ENCODE measurements at places on chromosomes 16 and 17. TPM values are rescaled to one million over a fixed set of nuclear protein-coding genes. Genes with fewer than 3 reads are reported as not detected.

- H3K27me3 ChIP-seq = no peaks in the 10 kb centered on the region
- no peak overlapping the region for H3K27ac ChIP-seq
- H3K4me1 ChIP-seq = no peaks in the 10 kb centered on the region
- no peak overlapping the region for H3K4me3 ChIP-seq
- no peaks in the 10 kb centered on the region for H3K36me3 ChIP-seq
Measured at GRCh38 chr17:79721993-79722671, 8.6 kb upstream of the ENPP7 start.

- no peak for DNase-seq
- peak overlapping the region; percentile 82 for H3K27ac ChIP-seq
- peaks cover 64% of the 10 kb centered on the region for H3K4me1 ChIP-seq
- H3K36me3 ChIP-seq = no peaks in the 10 kb centered on the region
- no peaks in the 10 kb centered on the region for H3K27me3 ChIP-seq
Measured at GRCh38 chr16:51405361-51405760, 254.3 kb upstream of the SALL1 start.

Gene QRICH2
- 2.2 TPM for total RNA-seq

DNA sequence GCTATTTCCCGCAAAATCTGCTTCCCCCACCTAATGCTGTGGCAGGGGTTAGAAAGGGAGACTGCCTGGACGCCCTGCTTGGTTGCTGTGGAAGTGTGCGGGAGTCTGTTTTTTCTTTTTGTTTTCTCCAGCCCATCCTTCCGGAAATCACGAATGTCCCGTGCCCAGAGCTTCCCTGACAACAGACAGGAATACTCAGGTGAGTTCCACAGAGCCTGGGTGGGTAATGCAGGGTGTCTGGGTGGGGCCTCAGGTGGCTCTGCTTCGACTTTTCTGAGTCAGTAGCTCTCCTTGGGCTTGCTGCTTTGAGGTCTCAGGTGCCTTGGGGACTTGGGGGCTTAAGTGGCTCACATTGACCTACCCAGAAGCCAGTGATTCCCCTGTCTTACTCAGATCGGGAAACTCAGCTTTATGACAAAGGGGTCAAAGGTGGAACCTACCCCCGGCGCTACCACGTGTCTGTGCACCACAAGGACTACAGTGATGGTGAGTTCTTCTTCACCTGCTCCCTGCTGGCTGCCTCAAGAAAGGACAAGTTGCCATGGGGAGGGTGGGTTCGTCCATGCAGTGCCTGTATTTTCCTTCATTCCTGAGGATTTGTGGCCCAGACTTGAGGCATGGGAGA is 11.4 kb downstream of the LIMD2 start:
- H3K36me3 ChIP-seq = no peaks in the 10 kb centered on the region
- no peak overlapping the region for H3K27ac ChIP-seq
- no peak overlapping the region for H3K4me3 ChIP-seq

DNA sequence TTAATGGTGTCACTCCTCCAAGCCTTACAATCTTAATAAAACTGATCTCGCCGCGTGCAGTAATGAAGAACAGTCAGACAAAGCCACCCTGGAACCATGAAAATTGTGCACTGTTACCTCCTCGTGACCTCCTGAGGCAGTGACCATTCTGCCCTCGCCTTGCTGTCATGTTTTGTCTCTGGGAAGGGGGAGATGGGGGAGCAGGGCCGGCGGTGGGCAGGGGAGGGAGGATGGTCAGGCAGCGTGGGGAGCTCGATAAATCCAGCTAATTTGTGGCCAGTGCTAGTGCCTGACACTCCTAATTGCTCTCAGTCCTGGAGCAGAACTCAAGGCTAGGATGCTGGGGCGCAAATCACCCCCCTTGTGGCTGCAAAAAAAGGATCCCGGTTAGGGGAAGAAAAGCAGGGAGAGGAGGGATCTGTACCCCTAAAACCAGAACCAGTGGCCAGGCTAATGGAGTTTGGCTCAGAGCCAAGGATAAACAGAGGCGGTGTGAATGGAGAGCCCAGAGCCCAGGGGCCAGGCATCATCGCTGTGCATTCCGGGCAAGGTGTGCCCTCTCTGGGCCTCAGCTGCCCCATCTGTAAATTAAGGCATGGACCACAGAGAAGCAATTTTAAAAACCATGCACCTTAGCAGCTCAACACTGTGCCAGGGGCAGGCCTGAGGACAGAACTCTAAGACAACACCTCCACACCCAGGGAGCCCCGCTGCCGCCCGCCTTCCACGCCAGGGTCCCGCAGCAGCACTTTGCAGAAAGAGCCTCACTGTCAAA is 113.3 kb downstream of the ZNF423 start:
- no peaks in the 10 kb centered on the region for H3K27me3 ChIP-seq
- H3K27ac ChIP-seq = no peak overlapping the region
- DNase-seq = no peak
- H3K4me3 ChIP-seq = no peak overlapping the region
- H3K36me3 ChIP-seq = no peaks in the 10 kb centered on the region

- no peaks in the 10 kb centered on the region for H3K27me3 ChIP-seq
- H3K27ac ChIP-seq = no peak overlapping the region
- H3K4me3 ChIP-seq = no peak overlapping the region
- no peak for DNase-seq
- no peaks in the 10 kb centered on the region for H3K4me1 ChIP-seq
Measured at GRCh38 chr16:1044460-1045309, 27.9 kb upstream of the SSTR5 start.

DNA sequence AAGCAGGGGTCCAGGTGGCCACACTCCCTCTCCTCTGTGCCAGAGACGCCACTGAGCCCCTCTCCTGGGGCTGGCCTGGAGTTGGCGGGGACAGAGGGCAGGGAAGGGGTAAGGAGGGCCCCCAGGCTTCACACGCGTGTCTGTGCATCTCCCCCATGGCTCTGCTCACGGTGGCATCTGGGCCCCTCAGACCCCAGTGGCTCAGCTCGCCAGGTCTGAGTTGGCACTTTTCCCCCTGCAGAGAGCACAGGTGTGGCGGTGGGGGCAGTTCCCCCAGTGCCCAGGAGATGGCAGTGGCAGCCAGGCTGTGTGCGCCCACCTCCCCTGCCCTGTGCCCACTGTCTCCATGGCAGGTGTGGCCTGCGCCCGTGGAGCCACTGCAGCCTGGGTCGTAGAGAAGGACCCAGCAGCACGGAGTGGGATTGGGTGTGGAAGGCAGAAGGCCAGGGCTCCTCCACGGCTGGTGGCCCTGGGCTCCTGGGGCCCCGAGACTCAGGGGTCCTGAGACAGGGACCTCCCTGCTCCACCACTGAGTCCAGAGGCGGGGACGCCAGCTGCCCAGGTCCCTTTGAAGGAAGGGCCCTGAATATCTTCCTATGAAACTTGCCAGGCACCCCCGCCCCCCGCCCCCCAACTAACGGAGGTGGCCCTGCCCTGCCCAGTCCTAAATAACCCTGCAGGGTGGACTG is 4.3 kb upstream of the APRT start:
- H3K4me3 ChIP-seq = no peak overlapping the region
- no peaks in the 10 kb centered on the region for H3K27me3 ChIP-seq
- no peaks in the 10 kb centered on the region for H3K4me1 ChIP-seq
- no peak for DNase-seq
- no peaks in the 10 kb centered on the region for H3K36me3 ChIP-seq

Gene CACNG3
- total RNA-seq = not detected

Gene RAB26
- total RNA-seq = 6.9 TPM

GRCh38 chr16:87572959-87573358 is 29.3 kb upstream of the JPH3 start:
- no peaks in the 10 kb centered on the region for H3K27me3 ChIP-seq
- H3K27ac ChIP-seq = no peak overlapping the region
- DNase-seq = no peak
- H3K4me1 ChIP-seq = no peaks in the 10 kb centered on the region
- no peak overlapping the region for H3K4me3 ChIP-seq
